ENCODE measurements at places on chromosomes 1 and 21.

DNA sequence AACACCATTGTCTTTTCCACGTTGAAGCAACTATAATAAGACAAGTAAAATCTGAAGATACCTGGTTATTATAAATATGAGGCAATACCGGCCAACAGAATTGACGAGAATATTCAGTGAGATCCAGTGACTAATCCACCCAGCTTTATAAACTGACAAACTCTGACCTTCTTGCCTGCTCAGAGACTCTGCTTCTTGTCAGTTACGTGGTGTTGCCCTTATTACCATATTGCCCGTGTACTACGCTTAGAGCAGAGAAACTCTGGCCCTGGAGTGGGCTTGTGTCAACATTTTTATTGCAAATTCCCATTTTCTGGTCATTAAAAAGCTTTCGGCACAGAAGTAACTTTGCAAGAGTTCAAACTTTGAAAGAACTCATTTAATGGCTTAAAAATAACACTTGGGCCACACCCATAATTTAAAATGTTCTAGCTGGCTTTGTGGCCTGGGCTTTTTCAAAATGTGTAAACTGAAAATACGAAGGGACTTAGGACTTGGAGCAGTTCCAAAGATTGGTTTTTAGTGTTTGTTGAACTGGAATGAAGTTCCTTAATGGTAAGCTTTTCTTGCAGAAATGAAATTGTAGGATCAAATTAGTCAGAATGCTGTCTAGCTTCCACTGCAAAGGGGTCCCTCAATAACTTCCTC, 266.2 kb downstream of the LMO4 start:
- no peak for DNase-seq

DNA sequence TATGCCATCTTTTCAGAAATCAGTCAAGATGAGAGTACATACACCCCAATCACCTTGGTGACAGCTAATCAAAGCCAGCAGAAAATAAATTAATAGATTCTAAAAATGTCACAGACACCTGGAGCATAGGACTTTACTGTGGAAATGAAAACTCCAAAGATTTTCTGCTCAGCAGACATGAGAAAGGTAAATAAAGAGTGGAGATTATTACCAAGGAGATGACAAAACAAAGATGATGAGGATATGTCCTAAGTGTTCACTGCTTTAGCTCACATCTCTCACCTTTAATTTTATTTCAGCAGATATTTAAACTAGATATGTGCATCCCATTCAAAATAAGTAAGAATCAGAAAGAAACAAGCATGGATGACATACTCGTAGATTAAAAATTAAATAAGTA, 14.8 kb upstream of the KCNT2 start:
- DNase-seq = no peak

DNA sequence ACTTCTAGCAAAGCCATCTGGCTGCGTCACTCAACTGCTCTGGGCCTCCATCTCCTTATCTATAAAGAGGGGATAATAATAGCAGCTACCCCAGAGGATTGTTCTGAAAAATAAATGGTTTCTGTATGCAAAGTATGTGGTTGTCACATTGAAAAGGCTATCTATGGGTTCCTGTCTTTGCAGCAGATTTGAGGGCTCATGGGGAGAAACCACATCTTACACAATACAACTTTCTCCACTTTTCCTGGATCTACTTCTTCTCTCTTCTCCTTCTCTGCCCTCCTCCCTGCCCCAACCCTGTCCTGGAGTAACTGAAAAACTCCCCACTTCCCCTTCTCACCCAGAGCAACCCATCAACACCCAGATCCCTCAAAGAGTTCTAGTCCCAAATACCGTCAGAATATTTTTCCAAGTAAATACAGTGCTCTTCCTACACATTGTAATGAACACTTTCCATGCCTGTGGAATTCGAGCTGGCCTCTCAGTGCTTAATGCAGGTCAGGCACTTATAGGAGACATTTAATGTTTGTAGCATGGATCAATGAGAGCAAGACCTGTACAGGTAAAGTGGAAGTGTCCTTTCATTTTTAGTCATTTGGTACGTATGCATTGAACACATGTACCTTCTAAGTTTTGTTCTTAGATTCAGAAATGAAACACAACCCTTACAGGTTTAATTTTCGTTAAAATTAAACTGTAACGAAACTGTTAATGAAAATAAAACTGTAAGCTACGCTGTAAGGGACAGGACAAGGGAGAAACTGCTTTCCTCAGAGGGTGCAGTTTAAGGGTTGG, 131.9 kb downstream of the AK5 start:
- no peak for DNase-seq

DNA sequence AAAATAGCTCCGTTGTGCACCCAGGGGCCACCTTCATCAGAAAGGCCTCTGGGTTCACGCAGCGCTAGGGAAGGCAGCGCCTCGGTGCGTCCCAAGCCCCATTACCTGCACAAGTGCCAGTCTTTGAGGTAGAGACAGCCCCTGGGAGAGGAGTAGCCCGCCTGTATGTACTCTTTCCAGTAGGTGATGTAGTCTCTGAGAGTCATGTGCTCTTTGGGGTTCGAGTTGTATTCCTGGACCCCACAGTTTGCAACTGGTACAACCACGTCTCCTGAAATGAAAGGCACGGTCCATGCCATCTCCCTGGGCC, 601 bp downstream of the JMJD4 start:
- DNase-seq = no peak

- DNase-seq = no peak
These were observed 113.2 kb downstream of the GLUL start for GRCh38 chr1:182278144-182279054.

DNA sequence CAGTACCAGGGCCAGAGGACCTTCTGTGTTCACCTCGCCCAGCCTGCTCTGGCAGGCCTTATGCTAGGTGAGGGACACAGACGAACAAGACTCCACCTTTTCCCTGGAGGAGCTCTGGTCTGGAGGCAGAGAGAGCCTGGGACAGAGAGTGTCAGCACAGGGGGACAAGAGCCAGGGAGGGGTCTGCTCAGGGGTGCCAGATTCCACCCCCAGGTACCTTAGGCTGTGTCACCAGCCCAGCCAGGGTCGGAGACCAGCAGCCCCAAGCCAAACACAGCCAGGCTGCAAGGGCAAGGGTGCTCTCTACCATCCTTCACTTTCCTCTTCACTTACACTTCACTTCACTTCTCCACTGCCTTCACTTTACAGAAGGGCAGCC, 4.3 kb upstream of the LRP8 start:
- DNase-seq = no peak

- DNase-seq = no peak
These were observed 62.9 kb downstream of the CLSTN1 start for GRCh38 chr1:9760824-9761223.

- peak; percentile 8 for DNase-seq
These were observed 30.3 kb upstream of the PLA2G2C start for GRCh38 chr1:20216574-20216973.

DNA sequence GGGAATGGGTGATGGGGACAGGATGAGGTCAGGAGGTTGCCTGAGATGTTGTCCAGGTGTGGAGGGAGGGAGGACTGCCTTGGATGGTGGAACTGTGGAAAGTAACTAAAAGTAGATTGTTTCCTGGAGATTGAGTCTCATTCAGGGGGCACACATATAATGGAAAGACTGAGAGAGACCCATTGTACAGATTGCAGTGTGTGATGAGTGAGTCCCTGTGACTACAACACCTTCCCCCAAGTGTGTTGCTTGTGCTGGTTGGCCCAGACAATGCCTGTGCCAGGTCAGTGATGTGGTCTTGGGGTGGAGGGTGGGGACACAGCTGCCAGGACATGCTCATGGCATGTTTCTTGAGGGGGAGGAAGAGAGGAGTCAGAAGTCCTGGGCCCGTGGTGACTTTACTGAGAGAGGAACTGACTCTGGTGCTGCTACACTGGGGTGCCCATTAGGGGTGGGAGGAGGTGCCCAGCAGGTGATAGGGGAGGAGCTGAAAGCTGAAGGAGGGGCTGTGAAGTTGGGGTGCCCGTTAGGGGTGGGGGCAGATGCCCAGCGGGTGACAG, 5.2 kb downstream of the SNAP47 start:
- no peak for DNase-seq

DNA sequence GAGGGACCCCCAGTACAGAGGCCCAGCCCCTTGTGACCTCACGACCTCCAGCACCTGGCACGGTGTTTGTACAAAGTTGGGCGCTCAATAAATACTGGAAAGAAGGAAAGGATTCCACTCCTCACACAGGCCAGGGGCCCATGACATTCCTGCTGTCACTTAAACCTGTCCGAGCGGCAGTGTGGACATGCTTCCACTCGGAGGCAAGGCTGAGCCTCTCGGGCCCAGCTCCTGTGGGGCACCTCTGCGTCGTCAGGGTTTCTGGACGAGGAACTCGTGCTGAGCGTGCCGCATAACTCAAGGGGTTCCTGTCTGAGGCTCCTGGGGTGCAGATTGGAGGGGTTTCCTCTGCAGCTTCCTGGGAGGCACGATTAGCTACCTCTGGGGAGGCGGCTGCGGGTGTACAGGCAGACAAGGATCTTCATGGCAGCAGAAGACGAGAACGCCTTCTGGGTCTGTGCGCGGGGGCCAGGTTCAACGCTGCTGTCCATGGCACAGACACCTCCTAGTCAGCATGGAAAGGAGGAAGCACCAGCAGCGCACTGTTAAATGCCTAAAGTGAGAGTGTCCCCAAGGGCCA, 3.6 kb upstream of the SMIM1 start:
- DNase-seq = no peak

DNA sequence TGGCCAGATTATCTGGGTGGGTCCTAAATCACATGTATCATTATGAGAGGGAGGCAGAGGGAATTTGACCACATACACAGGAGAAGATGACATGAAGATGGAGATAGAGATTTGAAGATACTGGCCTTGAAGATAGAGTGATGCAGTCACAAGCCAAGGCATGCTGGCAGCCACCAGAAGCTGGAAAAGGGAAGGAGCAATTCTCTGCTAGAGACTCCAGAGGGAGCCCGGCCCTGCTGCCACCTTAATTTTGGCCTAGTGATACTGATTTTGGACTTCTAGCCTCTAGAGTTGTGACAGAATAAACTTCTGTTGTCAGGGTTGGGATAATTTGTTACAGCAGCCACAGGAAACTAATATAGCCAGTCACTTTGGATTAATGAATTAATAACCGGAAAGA, 2.2 kb upstream of the PRDM2 start:
- no peak for DNase-seq

DNA sequence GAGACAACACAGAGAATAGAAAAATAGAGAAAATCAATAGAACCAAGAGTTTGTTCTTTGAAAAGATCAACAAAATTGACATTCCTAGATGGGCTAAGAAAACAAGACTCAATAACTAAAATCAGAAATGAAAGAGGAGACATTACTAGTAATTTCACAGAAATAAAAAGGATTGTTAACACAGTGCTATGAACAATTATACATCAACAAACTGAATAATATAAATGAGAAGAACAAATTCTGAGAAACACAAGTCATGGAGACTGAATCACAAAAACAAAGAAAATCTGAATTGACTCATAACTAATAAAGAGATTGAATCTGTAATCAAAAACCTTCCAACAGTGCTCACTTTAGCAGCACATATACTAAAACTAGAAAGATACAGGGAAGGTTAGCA, 51.6 kb upstream of the TTC39A start:
- no peak for DNase-seq

GRCh38 chr1:208631092-208631491, 386.9 kb upstream of the PLXNA2 start:
- DNase-seq = no peak

DNA sequence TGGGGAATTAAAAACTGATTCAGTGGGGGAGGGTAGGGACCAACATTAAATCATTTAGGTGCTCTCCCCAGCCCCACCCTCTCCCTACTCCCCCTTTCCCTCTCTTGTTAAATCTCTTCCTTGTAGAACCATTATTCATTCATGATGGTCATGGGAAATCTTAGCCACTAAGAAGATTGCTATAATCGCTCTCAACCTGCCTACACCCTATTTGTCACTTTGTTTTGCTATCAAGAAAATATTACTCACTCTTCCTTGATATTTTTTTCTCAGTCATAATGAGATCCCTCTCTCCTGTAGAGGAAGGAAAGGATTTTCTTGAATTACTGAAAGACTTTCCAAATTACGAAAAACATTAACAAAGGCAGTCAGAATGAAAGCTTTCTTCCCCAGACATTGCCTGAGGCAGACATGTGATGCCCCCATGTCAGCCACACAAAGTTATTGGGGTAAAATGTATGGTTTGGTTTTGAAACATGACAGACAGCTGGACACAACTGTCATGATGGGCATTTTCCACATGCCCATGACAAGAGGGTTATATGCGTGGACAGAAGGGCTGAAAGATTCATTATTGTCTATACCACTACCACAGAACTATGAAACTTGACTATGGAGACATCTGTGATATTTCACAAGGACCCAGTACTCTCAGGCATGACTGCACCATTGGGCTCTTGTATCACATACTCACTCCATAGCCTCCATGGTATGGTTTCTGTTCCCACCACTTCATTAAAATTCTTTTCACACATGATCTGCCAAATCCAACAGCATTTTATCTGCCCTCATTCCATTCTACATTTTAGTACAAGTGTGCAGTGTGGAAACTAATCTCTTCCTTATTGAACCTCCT, 420.1 kb downstream of the DISC1 start:
- DNase-seq = no peak

DNA sequence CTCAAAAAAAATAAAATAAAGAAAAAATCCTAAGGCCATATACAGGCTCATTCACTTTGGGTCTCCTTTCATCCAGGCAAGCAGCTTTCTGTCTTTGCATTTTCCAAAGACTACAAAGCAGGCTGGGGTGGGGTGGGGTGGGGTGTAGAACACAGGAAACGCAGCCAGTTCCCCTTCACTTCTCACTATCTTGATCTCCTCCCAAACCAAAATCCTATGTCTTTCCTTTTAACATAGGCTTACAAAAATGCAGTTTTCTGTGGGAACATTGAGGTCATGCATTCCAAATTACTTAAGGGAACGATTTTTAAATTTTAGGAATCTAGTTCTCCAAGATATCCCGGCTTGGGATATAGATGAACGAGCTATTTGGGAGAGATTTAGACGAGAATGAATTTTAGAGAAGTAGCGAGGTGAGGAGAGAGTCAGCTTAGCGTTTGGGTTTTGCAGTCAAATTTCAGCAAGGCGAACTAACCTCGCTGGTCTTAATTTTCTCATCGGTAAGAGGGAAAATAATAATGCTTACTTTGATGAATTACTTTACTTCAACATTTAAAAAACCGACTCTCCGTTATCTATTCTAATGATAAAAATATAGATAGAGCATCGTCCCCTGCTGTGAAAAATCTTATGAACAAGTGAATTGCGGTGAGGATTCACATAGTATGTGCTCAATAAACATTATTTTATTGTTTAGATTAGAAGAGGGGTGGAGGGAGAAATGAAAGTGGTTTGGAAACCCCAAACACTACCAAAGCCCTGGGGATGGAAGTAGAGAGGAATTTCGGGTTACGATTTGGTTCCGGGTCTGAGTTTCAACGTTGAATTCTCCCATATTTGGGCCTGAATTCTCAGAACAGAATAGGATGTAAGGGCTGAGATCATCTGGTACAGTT, 735 bp upstream of the STX12 start:
- DNase-seq = no peak

All from NCI-H1436 treated with DMSO at 0.1 percent for 48 hours (cell line).